Activated T-cell treated with anti-CD3 and anti-CD28 coated beads, Interleukin-2, amount 50 U/mL, for 24 hours (primary cell): ENCODE measurements at places on chromosomes 2 and 18.

GRCh38 chr18:74806073-74806472 is 208.4 kb downstream of the ZNF407 start:
- DNase-seq, result no peak

GRCh38 chr2:43052944-43053306 is 173.5 kb downstream of the ZFP36L2 start:
- DNase-seq, result no peak

- no peak for DNase-seq
Observed at GRCh38 chr2:176680916-176681516, 411.8 kb downstream of the MTX2 start.

DNA sequence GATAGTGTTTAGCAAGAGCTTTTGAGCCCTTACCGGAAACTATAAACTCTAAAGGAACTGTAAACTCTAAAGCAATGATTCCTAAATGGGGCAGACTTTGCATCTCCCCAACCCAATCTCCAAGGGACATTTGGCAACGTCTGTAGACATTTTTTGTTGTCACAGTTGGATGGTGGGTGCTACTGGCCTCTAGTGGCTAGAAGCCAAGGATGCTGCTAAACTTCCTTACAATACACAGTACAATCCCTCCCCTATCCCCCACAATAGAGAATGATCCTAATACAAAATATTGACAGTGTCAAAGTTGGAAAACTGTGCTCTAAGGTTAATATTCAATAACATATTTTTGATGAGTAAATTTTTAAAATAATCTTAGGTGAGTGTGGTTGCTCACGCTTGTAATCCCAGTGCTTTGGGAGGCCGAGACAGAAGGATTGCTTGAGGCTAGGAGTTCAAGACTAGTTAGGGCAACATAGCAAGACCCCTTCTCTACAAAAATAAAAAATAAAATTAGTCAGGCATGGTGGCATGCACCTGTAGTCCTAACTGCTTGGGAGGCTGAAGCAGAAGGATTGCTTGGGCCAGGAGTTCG is 66.7 kb downstream of the PTPN4 start:
- DNase-seq, result no peak

GRCh38 chr2:71235930-71236587 is 9.2 kb upstream of the PAIP2B start:
- DNase-seq, result no peak

GRCh38 chr18:59263661-59264060 is 9.6 kb downstream of the RAX start:
- no peak for DNase-seq

- DNase-seq, result no peak
Observed at GRCh38 chr2:62774555-62775366, 69.2 kb downstream of the EHBP1 start.

GRCh38 chr2:207332480-207333212 is 166.9 kb upstream of the KLF7 start:
- DNase-seq, result no peak

GRCh38 chr2:1488851-1489250 is 75.6 kb downstream of the TPO start:
- peak; percentile 15 for DNase-seq
